Anterior cingulate cortex (tissue), 58 donors: ENCODE measurements at places on chromosomes 3 and 15.

- no peak for DNase-seq
Observed at GRCh38 chr15:78389738-78390137, 48.3 kb upstream of the IREB2 start.

DNA sequence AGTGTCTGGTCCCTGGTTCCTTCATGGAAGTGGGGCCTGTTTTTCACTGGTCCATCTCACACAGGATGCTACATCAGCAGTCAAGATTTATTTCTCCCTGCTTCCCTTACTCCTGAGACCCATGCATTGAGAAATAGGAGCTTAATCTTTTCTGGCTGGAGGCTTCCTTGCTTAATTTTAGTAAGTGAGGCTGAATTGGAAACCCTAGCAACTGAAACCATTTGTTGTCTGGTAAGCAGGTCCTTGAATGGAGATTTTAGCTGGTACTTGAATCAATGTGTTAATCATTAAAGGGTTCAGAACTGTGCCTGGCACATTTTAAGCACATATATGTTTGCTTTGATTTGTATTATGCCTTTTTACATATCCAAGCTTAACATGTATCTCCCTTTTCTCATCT lies 20.2 kb upstream of the MEF2A start:
- no peak for DNase-seq

GRCh38 chr3:195563317-195563716 lies 20.2 kb upstream of the PPP1R2 start:
- DNase-seq: no peak

- DNase-seq: no peak
Observed at GRCh38 chr15:29294732-29295325, 25.2 kb upstream of the NSMCE3 start.
